Retinal pigment epithelial cell (primary cell): ENCODE measurements at places on chromosomes 2 and 18.

DNA sequence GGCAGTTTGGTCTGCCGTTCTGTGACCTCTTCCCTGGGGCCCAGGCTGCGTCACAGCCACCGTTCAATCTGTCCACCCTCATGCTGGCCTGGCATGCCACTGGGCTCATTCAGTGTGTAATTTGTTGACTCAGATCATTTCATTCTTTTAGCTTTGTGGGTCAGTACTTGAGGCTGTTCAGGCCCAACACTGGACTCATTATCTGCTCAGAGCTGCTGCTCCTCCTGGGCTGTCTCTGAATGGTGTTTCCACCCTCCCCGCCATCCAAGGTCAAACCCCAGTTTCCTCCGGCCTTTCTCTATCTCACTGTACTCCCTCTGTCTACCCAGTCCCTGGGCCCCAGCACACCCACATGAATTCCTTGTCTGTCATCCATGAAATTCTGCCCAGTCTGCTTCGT, 152.4 kb upstream of the NCK2 start:
- no peak for DNase-seq

DNA sequence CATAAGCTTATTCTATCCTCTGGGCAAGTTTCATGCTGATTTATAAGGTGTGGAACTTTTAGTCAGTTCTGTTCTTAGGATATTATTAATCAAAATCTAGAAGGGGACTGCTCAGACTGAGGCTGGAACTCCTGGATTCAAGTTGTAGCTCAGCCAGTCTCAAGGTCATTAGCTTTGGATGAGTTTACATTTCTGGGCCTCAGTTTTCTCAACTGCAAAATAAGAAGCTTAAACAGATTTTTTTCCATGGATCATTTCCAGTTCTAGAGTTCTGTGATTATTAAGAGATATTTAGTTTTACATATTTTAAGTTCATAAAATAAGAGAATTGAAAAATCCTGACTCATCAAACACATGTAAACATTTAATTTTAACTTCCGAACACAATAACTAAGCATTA, 442.5 kb upstream of the PKDCC start:
- DNase-seq: no peak

GRCh38 chr2:36376319-36376765, 20.8 kb downstream of the CRIM1 start:
- DNase-seq: no peak

- DNase-seq: no peak
Observed at GRCh38 chr2:216006164-216006663, 7.1 kb downstream of the MREG start.

- no peak for DNase-seq
Observed at GRCh38 chr2:21657445-21657844, 533.7 kb downstream of the TDRD15 start.

DNA sequence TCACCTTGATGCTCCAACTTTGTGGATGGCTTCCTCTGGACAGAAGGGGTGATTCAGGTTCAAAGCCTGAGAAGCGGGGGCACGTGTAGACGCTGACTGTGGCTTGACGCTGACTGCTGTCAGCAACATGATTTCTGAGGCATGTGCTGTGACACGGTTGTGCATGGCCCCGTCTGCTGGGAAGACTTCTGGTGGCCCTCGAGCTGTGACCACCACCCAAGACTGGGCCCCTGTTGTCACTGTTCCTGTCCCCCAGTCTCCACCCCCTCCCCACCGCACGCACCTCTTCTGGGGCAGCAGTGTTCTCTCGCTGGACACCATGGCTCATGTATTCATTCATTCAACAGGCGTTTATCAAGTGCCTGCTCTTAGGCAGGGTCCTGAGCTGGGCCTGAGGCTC, 245.0 kb downstream of the FAM210A start:
- DNase-seq: no peak

DNA sequence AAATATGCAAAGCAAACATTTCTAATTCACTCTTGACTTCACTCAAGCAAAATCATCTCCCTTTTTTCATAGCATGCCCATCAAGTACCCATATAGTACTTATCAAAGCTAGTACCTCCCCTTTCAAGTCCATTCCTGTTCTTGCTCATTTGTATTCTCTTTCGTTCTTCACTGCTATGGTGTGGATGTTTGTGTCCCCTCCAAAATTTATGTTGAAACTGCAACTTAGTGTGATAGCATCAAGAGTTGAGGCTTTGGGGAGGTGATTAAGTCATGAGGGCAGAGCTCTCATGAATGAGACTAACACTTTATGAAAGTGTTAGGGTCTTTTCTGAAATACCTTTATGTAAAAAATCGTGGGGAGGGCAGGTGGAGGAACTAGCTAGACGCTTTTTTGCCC, 52.9 kb downstream of the RNU4ATAC start:
- DNase-seq: no peak

DNA sequence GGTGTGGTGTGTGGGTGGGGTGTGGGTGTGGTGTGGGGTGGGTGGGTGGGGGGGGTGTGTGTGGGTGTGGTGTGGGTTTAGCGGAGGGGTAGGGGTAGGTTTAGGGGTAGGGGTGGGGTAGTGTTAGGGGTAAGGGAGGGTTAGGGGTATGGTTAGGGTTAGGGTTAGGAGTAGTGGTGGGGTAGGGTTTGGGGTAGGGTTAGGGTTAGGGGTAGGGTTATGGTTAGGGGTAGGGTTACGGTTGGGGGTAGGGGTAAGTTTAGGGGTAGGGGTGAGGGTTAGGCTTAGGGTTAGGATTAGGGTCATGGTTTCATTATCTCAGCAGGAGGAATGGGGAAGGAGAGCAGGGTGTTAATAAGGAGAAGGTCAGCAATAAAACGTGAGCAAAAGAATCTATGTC, 11.3 kb upstream of the PARD6G start:
- no peak for DNase-seq

- peak; percentile 24 for DNase-seq
Observed at GRCh38 chr2:120470041-120470965, 124.4 kb downstream of the INHBB start.

GRCh38 chr2:108594982-108595464, 60.8 kb downstream of the LIMS1 start:
- no peak for DNase-seq

GRCh38 chr2:197216361-197216979, 94.1 kb downstream of the ANKRD44 start:
- no peak for DNase-seq

GRCh38 chr2:129821445-129821844, 158.0 kb upstream of the RAB6C start:
- DNase-seq: no peak

DNA sequence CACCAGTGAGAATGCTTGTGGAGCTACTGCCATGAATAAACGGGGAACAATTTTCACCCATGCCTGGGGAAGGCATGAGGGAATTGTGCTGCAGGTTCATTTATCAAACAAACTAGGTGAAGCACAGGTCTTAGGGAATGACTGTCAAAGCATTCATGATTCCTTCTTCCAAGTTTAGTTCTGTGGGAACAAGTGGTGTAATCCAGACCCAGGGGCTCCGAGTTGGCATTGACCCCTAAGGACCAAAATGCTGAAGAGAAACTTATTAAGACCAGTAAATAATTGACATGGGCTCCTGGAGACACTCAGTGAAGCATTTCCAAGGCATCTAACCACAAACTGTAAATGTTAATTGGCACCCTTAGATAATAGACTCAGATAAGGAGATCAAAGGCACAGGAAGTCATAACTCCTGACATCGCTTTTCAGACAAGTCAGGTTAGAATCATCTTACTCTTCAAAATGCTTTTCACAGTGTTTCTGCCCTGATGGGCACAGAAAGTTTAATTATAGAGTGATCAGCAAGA, 96.9 kb downstream of the SPP2 start:
- no peak for DNase-seq

- DNase-seq: peak; percentile 41
Observed at GRCh38 chr18:46152808-46153617, 48.8 kb downstream of the HAUS1 start.

GRCh38 chr2:226655871-226656270, 143.7 kb downstream of the IRS1 start:
- DNase-seq: no peak

GRCh38 chr2:136917411-136917881, 152.1 kb downstream of the THSD7B start:
- DNase-seq: no peak

DNA sequence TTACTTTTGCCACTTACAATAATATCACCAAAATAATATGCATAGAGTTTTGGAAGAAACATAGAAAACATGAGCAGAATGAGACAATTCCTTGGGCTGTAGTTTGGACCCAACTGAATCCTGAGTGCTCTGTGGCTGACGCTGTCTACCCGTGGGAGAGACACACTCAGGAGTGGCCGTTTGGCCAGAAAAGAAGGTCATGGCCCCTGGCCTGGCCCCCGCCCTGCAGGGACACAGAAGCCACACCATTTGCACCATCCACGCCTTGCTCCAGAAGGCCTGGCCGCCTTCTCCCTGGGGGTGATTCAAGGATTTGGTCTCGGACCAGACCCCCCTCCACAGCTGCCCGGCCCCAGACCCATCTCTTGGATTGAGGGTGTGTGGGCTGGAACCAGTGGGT, 6.4 kb upstream of the D2HGDH start:
- no peak for DNase-seq

- DNase-seq: no peak
Observed at GRCh38 chr18:78665644-78666043, 314.0 kb upstream of the SALL3 start.

- DNase-seq: no peak
Observed at GRCh38 chr2:187329586-187329985, 118.5 kb downstream of the CALCRL start.

GRCh38 chr2:142325870-142326269, 195.1 kb upstream of the LRP1B start:
- no peak for DNase-seq

- no peak for DNase-seq
Observed at GRCh38 chr2:46847726-46848412, 67.7 kb downstream of the MCFD2 start.

- DNase-seq: no peak
Observed at GRCh38 chr18:8696749-8697211, 8.6 kb upstream of the MTCL1 start.

GRCh38 chr2:207823865-207824264, 54.2 kb upstream of the FZD5 start:
- no peak for DNase-seq

DNA sequence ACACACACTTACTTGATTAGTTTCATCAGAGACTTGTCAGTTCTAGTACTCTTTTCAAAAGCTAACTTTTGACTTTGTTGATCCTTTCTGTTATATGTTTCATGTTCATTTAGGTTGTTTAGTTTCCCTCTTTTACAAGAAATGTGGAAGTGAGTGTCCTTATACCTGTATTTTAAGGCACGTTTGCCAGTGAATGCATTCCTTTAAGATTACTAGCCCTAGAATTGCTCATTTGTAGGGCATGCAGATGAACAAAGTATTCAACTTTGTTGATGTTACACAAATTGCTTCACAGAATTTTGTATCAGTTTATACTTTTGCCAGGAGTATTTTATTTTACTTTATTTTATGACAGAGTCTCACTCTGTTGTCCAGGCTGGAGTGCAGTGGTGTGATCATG, 6.3 kb downstream of the IL1RL2 start:
- DNase-seq: no peak

DNA sequence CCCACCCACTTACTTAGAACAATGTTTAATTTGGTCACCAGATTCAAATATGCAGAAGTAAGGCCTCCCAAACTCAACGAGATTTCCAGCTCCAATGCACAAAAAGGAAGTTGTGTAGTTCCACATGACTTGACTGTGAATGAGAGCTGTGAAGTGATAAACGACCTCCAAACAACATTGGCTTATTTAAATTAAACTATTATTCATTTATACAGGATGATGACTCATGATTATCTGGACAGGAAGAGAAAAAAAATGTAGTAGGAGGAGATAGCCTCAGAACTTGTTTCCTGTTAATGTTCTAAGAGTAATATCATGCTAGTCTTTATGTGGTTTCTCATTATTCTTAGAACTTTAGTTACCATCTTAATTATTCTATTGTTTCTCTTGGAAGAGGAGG, 237.3 kb downstream of the C1D start:
- DNase-seq: no peak

DNA sequence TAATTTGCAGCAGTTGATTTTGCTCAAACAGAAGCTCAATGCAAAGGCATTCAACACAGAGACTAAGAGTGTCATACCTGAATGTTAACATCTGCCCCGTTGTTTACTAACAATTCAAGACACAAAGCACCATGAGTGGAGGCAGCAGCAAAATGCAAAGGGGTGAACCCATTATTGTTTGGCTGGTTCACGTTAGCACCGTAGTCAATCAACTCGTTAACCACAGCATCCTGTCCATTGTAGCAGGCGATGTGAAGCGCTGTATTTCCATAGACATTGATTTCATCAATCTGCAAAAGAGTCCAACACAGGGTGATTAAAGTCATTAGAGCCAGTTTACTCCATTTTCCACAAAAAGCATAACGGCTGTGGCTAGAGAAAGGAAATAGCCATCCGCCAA, 189.3 kb downstream of the ANKRD44 start:
- DNase-seq: no peak

DNA sequence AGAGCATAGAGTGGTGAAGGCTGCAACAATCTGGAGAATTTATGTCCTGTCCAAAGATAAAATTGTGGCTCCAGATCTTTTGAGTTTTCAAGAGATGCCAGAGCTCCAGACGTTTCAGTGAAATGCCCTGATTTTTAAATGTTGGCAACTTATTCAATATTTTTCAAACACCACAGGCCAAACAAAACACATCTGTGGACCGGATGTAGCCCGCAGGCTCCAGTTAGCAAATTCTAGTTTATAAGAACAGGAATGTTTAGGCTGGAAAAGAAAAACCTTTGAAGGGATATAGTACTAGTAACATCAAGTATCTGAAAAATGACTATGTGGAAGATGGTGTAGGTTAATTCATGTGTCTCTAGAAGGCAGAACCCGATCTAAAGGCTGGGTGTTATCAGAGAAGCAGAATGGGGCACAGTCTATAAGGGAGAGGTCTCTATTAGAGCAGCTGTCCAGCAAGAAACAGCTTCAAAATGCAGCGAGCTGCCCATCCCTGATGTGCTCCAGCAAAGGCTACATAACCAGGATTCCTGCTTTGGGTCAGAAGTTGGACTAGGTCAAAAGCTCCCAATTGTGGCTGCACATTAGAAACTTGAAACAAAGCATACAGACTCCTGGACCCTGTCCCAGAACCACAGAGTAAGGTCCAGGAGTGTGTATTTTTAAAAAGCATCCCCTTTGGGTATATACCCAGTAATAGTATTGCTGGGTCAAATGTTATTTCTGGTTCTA, 105.9 kb downstream of the ANKRD44 start:
- no peak for DNase-seq

GRCh38 chr2:163834841-163835240, 99.0 kb upstream of the FIGN start:
- DNase-seq: no peak
